ENCODE measurements at places on chromosomes 4 and X. TPM values are rescaled to one million over a fixed set of nuclear protein-coding genes. Genes with fewer than 3 reads are reported as not detected.

TLR3 gene
- 7.0 TPM for total RNA-seq

MAGEC2 gene
- total RNA-seq, result not detected

CFAP47 gene
- not detected for total RNA-seq

FHDC1 gene
- 0.04 TPM for total RNA-seq

EGF gene
- total RNA-seq, result 0.04 TPM

MAGEA10 gene
- not detected for total RNA-seq

EGFL6 gene
- not detected for total RNA-seq

GYPE gene
- total RNA-seq, result 0.49 TPM

G3BP2 gene
- 241 TPM for total RNA-seq

BEND2 gene
- not detected for total RNA-seq

SOWAHD gene
- not detected for total RNA-seq

Measured in pulmonary artery endothelial cell (primary cell).